ENCODE measurements at places on chromosomes 2 and 18. TPM values are rescaled to one million over a fixed set of nuclear protein-coding genes. Genes with fewer than 3 reads are reported as not detected.

Gene SS18
- 30.3 TPM for total RNA-seq

Gene ACTR1B
- 60.1 TPM for total RNA-seq

Gene MAL
- 3.9 TPM for total RNA-seq

Gene BCL2L11
- 10.1 TPM for total RNA-seq

Gene UGT1A6
- not detected for total RNA-seq

Gene AGBL5
- 9.4 TPM for total RNA-seq

Gene LAMA1
- total RNA-seq: 0.17 TPM

Gene TWIST2
- 2.6 TPM for total RNA-seq

Gene MOGAT1
- total RNA-seq: 0.25 TPM

Gene FAM228B
- 27.3 TPM for total RNA-seq

Gene MATN3
- 0.32 TPM for total RNA-seq

Gene CNGA3
- not detected for total RNA-seq

Gene EIPR1
- 9.6 TPM for total RNA-seq

Gene ATOH8
- total RNA-seq: 29.6 TPM

Gene MOCOS
- 0.27 TPM for total RNA-seq

Gene ZNF804A
- 0.07 TPM for total RNA-seq

Gene OTOS
- total RNA-seq: not detected

Gene AUP1
- total RNA-seq: 54.2 TPM

Gene TCF23
- 0.10 TPM for total RNA-seq

Gene CCNT2
- total RNA-seq: 20.9 TPM

Gene LRRTM1
- 0.40 TPM for total RNA-seq

Gene EN1
- total RNA-seq: not detected

Gene AQP12B
- not detected for total RNA-seq

Gene GLI2
- 2.1 TPM for total RNA-seq

Gene PAX8
- 0.30 TPM for total RNA-seq

Gene PIEZO2
- 1.1 TPM for total RNA-seq

Gene FBLN7
- total RNA-seq: 0.32 TPM

Gene PTPRM
- total RNA-seq: 100 TPM

Gene CD302
- total RNA-seq: 19.9 TPM

Gene MEX3C
- 23.1 TPM for total RNA-seq

Gene DNAH7
- total RNA-seq: 0.25 TPM

Gene TTN
- total RNA-seq: 3,610 TPM

Gene CBLN2
- not detected for total RNA-seq

Gene CCDC178
- 0.55 TPM for total RNA-seq

Gene ICA1L
- 6.9 TPM for total RNA-seq

Gene LIMS3
- total RNA-seq: 2.6 TPM

Gene DSG4
- not detected for total RNA-seq

Gene PDE1A
- 16.9 TPM for total RNA-seq

Gene RND3
- total RNA-seq: 25.1 TPM

Gene CPS1
- total RNA-seq: 3.1 TPM

Gene DSG1
- 0.77 TPM for total RNA-seq

Gene ALK
- total RNA-seq: not detected

Gene FMNL2
- total RNA-seq: 6.4 TPM

Gene STON1
- total RNA-seq: 6.7 TPM

Gene FAM161A
- total RNA-seq: 0.89 TPM

Gene TEX44
- not detected for total RNA-seq

Gene HOXD8
- 0.92 TPM for total RNA-seq

Gene KCNJ3
- total RNA-seq: 2.0 TPM

Gene GCG
- not detected for total RNA-seq

Gene POU3F3
- not detected for total RNA-seq

Gene CYP27C1
- total RNA-seq: 0.10 TPM

Gene KCNS3
- total RNA-seq: 4.9 TPM

Gene MEP1B
- not detected for total RNA-seq

Gene GKN1
- not detected for total RNA-seq

Gene ARHGEF4
- 3.8 TPM for total RNA-seq

Gene TGFA
- total RNA-seq: 1.1 TPM

Gene CD28
- 0.92 TPM for total RNA-seq

Gene RGPD4
- total RNA-seq: 0.10 TPM

Gene MC4R
- total RNA-seq: not detected
